ENCODE measurements at places on chromosomes 2 and 18.

DNA sequence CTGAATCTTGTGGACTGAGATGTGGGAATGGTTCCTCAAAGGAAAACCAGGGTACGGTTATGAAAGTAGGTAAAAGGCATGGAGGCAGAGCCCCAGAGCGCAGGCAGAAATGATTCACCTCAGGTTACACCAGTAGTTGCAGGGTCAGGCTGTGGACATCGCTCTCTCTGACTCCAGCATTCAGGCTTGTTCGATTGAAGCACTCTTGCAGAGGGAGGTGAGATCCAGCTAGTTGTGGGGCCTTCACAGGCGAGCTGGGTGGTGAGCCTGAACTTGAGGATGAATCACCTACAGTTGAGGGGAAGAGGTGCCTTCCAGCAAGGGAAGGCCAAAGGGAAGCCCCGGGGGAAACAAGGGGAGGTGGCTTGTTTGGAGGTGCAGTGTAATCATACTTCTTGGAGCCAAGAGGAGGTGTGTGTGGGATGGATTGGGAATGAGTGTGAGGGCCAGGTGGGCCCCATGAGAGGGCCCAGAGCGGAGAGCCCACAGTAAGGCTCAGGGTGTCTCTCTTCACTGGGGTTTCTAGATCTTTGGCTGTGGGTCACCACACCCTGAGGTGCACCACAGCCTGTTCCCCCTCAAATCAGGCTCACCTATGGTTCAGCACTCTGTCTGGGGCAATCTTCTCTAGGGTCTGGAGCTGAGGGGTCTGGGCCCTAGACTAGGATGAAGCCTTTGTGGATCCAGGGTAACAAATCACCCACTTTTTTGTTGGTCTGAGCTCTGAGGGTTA is 48.5 kb upstream of the MCFD2 start:
- no peak for DNase-seq

GRCh38 chr2:216298719-216299495 is 73.4 kb downstream of the MARCHF4 start:
- DNase-seq, result peak; percentile 59

DNA sequence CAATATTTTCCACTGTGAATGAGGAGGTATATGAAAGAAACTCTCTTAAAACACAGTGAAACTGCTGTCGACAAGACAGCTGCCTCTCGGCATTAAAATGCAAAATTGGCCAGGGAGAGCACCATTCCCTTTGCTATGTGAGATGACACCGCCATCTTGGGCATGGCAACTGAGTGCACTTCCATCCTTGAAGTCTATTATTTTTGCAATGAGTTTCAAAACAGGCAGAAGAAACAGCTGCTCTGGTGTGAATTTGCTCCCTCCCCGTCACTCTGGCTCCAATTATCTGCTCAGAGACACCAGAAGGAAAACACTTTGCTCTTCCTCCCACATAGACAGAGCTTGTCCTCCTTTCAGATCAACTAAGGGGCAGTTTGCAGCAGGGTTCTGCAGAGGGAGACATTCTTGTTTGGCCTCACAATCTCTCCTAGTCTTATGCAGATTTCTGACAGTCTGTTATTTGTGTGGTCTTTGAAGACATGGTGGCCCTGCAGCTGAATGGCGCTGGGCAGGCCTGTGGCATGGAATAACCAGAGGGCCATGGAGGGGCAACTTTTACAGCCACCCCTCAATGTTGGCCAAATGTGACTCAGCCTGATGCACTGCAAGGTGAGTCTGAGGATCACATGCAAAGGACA is 48.6 kb upstream of the SEC11C start:
- no peak for DNase-seq

GRCh38 chr2:27509326-27509725 is 12.7 kb downstream of the GCKR start:
- DNase-seq, result no peak

- DNase-seq, result no peak
These were observed 354.2 kb downstream of the ZEB2 start for GRCh38 chr2:144165599-144166250.

DNA sequence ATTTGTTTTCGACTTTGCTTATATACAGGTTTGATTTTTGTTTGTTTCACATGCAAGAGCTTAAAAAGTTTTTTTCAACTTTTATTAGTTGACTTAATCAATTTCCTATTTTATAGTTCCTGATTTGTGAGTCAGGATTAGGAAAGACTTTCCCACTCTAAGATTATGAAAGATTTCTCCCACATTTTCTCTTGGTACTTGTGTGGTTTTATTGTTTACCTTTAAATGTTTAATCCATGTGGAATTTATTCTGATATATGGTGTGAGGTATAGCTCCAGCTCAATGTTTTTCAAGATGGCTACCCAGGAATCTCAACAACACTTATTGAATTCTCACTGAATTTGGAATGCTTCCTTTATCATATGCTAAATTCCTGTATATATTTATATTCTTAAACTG is 117.8 kb upstream of the LGALSL start:
- no peak for DNase-seq

- no peak for DNase-seq
These were observed 101.8 kb downstream of the TRIB2 start for GRCh38 chr2:12818416-12819102.

DNA sequence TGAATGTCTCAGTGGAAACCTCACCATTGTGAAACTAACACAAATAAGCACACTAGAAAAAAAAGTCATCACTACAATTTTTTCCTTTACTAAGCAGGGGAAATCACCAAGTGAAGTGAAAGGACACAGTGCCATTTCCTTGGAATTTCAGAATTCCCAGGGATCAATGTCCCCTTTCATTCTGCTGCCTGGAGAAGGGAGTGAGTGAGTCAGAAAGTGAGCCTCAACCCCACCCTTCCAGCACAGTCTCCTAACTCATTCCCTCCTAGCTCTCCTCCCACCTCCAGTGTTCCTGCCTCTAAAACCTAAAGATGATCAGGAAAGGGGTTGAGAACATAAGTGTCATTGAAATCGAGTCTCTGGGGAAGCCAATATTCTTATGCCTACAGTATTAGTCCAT is 608.5 kb downstream of the RNF144A start:
- DNase-seq, result no peak

- DNase-seq, result peak; percentile 40
These were observed 32.1 kb downstream of the CLASP1 start for GRCh38 chr2:121617042-121617599.

DNA sequence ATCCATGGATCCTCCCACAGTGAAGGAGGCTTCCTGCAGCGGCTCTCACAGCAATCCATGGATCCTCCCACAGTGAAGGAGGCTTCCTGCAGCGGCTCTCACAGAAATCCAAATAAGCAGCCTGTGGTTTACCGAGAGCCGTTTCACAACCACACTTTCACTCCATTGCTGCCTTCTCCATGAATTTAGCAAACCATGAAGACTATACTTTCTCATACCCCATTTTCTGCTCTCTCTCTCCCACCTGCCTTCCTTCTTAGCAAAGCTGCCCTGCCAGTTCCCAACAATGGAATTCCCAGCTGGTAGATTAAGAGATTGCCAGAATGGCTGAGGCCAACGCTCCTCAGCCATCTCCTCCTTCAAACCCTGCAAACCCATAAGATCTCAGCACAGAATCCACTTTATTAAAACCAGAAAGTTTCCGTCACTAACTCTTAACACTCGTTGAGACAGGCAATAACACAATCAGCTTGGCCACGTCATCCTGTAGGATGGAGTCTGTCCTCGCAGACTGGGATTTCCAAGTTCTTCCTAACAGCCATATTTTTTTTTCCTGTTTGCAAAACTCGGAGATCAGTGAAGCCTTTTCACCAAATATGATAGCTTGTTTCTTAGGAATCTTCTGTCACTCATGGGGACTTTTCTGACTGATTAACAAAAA is 162.2 kb downstream of the PXDN start:
- no peak for DNase-seq

- peak; percentile 69 for DNase-seq
These were observed 49.9 kb upstream of the PNPT1 start for GRCh38 chr2:55743583-55743982.

GRCh38 chr18:11902522-11903292 is 5.4 kb downstream of the MPPE1 start:
- DNase-seq, result peak; percentile 38

- DNase-seq, result no peak
These were observed 4.7 kb downstream of the CAPG start for GRCh38 chr2:85405201-85406059.

DNA sequence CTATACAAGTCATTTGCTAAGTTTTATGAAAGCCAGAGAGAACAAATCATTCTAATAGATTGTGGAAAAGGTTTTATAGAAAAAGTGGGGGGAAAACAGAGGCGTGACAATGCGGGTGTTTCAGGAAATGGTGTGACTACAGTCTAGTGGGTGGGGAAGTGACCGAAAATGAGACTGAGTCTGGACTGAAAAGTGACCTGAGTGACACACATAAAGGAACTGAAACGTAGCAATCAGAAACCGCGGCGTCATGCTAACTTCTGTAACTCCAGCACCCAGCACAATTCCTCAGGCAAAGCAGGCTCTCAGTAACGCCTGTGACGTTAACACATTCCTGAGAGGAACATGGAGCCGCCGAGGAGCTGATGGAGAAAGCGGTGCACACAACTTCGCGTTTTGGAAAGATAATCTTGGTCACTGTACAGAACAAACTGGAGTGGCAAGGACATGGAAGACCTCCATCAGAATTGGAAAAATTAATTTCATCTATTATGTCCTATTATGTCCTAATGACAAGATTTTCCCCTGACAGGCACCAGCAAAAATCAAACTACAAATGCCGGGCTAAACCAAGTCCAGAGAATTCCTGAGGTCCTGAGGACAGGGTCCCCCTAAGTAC is 1.4 kb upstream of the CD226 start:
- DNase-seq, result peak; percentile 59

- DNase-seq, result no peak
These were observed 15.9 kb downstream of the POLI start for GRCh38 chr18:54284981-54285785.

- DNase-seq, result no peak
These were observed 13.5 kb downstream of the CCDC121 start for GRCh38 chr2:27615316-27615715.

- peak; percentile 53 for DNase-seq
These were observed 1.1 kb upstream of the MTA3 start for GRCh38 chr2:42567364-42567763.

- no peak for DNase-seq
These were observed 126.4 kb upstream of the HAAO start for GRCh38 chr2:42918671-42919318.

DNA sequence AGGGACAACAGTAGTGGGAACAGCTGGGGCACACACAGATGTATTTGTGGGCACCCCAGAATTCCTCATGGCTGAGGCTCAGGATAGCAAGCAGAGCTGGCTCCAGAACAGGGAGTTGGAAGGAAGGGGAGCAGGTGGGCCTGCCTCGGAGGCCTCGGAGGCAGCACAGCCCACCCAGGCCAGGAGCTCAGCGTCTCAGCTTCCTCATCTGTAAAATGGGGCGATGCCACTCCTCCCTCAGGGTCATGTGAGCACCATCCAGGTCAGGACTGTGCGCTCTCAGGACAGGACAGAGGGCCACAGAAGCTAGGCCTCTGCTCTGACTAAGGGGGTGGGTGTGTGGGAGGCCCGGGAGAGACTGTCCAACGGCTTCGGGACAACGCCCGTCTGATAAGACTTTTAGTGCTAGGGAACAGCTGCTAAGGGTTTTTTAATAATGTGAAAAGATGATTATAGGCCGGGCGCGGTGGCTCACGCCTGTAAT is 106.2 kb downstream of the HDAC4 start:
- DNase-seq, result no peak

- peak; percentile 45 for DNase-seq
These were observed 759.4 kb downstream of the ADCYAP1 start for GRCh38 chr18:1663879-1664705.

DNA sequence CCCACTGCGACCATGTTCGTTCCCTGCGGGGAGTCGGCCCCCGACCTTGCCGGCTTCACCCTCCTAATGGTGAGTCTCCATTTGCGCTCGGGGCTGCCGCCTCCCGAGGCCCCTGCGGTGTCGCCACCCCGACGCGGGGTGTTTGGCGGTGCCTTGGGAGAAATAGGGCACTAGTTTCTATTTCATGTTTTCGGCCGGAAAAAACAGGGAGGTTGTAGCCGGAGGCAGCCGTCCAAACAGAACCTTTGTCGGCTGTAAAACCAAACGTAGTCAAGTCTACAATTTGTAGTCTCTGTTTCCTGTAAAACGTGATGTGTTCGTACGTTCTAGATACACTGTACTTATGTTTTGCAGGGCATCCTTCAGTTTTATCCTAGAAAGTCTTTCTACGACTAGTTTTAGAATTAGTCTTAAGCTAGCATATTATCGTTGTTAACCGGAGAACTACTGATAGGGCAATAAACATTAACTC is 290 bp downstream of the PSMG2 start:
- DNase-seq, result no peak

GRCh38 chr2:100655446-100655845 is 92.7 kb downstream of the PDCL3 start:
- DNase-seq, result no peak

DNA sequence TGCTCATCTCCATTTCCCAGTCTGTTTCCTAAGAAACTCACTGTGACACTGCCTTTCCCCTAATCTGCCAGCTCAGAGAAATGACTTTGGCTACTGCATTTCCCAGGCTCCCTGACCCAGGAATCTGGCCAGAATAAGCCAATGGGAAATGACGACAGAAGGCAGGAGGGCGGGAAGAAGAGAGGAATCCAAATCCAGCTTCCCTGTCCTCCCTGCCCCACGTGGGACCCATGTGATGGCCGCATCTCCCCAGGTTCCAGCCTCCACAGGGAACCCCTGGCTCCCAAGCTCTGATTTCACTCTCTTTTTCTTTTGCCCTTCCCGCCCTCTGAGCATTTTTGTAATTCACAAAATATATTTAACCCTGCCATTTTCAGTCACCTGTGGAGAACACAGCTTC is 37.8 kb upstream of the RAB12 start:
- no peak for DNase-seq

GRCh38 chr2:99868260-99868659 is 274.1 kb downstream of the AFF3 start:
- no peak for DNase-seq

- DNase-seq, result no peak
These were observed 29.6 kb upstream of the ALPP start for GRCh38 chr2:232348936-232349335.

- DNase-seq, result no peak
These were observed 12.1 kb downstream of the GALNT14 start for GRCh38 chr2:31125918-31126695.

GRCh38 chr2:15675456-15676195 is 84.0 kb downstream of the DDX1 start:
- DNase-seq, result no peak

- DNase-seq, result no peak
These were observed 105.0 kb downstream of the GPD2 start for GRCh38 chr2:156541229-156541628.

DNA sequence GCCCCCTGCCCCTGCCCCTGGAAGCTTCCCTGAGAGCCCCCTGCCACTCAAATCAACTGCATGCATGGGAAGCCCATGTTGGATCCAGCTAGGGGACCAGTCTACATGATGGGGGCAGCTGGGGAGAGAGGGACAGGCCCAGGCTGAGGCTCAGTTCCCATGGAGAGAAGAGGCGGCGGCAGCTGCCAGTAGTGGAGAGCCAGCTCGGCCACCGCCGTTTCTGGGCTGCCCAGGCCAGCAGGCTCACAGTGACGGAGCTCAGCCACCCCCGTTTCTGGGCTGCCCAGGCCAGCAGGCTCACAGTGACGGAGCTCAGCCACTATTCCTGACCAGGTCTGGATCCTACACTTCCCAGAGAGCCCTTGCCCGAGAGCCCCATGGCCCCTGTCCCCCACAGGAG is 3.6 kb downstream of the MAB21L4 start:
- no peak for DNase-seq

GRCh38 chr18:37334631-37335408 is 230.8 kb downstream of the CELF4 start:
- no peak for DNase-seq

GRCh38 chr2:145220496-145220895 is 700.6 kb upstream of the ZEB2 start:
- DNase-seq, result no peak
